ENCODE measurements at places on chromosomes 7 and 10.

DNA sequence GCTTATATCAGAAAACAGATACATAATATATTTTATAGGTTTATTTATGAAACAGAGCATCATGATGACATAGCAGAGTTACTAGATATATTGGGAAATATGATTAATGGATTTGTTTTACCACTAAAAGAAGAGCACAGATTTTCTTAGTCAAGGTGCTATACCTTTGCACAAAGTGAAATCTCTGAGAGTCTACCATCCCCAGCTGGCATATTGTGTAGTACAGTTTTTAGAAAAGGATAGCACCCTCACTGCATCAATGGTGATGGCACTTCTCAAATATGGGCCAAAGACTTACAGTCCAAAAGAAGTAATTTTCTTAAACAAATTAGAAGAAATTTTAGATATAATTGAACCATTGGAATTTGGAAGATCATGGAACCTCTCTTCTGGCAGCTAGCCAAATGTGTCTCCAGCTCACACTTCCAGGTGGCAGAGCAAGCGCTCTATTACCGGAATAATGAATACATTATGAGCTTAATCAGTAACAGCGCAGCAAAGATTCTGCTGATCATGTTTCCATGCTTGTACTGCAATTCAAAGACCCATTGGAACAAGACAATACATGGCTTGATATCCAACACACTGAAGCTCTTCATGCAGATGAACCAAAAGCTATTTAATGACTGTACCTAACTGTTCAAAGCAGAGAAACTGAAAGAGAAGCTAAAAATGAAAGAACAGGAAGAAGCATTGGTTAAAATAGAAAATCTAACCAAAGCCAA, 21.9 kb upstream of the CREB3L2 start:
- DNase-seq = no peak

- DNase-seq = no peak
Measured at GRCh38 chr10:2837674-2838073, 229.7 kb upstream of the PFKP start.

DNA sequence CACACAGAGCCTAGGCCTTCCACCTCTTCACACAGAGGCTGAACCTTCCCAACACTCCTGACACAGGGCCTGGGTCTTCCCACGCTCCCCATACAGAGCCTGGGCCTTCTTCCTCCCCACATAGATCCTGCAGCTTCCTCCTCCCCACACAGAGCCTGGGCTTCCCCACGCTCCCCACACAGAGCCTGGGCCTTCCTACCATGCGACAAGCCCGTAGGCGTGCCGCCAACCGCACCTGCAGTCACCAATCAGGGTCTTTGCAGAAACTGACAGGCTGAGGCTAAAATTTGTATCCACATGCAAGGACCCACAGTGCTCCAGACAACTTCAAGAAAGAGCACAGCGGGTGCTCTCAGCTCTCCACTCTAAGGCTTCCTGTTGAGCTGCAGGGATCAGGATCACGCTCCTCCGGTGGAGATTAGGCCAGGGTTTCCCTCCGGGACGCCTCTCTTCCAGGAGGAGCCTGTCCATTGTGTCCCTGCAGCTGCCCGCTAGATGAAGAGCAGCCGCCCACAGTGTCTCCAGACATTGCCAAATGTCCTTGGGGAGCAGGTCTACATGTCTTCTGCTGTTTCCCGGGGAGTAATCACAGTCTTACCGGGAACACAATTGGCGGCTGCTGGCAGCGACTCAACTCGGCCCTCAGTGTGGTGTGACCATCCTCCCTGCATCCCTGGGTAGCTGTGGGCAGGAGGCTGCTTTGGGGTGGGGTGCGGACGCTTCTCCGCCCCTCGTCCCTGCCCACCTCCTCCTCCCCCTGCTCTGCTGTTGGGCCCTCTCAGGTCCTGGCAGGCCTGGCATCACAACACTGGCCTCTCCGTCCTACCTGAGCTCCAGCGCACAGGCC, 9.7 kb downstream of the CFAP46 start:
- DNase-seq = no peak

DNA sequence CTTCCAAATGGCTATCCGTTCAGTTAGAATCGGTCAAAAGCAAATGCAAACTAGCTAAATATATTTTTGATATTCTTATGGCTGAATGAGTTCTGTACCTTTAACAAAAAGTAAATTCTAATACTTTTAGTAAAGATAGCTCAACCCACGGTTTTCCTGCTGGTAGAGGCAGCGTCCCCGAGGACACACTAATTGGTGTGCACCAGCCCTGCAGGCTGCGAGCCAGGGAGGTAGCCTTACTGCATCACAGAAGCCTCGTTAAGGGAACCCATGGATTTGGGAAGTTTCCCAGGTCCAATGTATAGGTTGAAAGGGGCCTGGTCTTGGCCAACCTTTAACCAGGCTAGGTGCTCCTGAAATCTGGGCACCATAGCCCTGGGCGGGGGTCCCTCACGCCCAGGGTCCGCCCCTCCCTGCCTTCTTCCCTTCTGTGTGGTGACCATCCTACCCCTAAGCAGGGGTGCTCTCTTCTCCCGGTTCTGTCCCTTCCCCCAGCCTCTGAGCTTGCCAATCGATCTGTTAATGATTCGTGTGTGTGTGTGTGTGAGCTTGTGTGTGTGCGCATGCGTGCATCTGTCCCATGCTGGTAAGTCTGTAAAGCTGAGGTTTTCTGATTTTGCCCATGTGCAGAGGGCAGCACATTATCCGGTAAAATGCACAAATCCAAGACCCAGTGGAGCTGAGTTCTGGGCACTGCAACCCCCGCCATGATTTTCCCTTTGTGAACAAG, 191.7 kb downstream of the TCERG1L start:
- DNase-seq = no peak

GRCh38 chr7:135728136-135728669, at the start of gene SLC13A4:
SLC13A4 (minus strand) TSS chr7:135728186; CDS start chr7:135727496, 690 bp downstream.
- peak; percentile 32 for DNase-seq

DNA sequence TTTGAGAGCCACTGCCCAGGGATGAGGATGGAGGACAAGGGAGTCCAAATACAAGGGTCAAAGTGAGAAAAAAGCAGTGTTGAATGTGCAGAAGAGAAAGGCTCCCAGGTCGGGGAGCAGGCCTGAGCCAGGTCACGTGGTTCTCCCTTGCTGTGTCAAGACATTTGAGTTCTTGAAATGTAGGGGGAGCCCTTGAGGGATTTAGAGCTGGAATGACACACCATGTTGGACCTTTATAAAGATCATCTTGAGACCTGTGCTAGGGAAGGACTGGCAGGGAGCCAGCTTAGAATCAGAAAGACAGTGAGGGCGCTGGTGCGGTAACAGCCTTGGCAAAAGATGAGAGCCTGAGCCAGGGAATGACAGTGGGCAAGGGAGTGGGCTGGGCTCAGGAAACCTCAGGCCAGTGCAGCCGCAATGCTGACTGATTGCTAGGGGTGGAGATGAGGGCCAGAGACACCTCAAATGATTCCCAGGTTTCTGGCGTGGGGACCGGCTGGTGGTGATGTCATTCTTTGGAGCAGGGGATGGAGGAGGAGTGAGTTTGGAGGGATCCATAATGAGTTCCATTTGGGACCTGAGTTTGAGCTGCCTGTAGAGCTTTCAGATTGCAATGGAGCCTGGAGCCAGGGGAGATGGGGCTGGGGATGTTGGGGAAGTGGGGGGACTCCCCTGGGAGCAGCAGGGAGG, 120.1 kb downstream of the PTPN20 start:
- DNase-seq = peak; percentile 13

GRCh38 chr7:157721468-157722136, 384.8 kb downstream of the DNAJB6 start:
- DNase-seq = no peak

GRCh38 chr7:75591467-75592255, 99.5 kb downstream of the SPDYE5 start:
- no peak for DNase-seq

GRCh38 chr10:103871006-103871405, 15.6 kb upstream of the SH3PXD2A start:
- DNase-seq = no peak

- no peak for DNase-seq
Measured at GRCh38 chr7:123616223-123616622, 14.6 kb downstream of the ASB15 start.

DNA sequence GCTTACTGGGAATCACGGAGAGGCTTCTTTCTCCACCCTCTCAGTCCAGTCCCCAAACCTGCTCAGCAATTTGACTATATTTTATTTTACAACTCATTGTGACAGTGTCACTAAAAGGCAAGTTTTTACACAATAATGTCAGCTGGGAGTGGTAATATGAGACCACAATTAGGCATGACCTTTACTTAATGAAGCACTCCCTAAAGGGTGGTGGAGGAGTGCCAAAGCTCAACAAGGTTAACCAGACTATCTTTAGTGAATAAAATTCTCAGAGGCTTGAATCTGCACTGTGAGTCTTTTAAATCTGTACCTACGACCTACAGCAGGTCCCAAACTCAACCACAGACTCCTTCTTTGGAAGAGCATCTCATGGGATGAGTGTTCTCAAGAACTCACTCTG, 215.6 kb downstream of the TAX1BP1 start:
- DNase-seq = no peak

DNA sequence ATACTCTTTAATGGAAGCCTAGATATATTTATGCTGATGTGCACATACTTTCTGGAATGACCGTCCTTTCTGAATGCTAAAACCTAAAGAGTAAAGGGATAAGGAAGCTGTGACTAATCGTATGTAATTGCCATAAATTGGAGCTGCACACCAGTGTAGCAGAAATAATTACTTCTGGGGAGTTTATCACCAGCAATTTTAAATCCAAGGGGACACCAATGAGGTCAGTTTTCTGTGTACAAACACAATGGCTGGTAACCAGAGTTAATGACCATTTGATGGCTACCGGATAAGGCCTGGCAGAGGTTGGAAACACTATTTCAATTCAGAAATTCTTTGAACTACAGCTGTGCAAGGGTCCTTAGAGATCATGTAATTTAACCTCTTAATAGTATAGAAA, 670.1 kb downstream of the REEP3 start:
- peak; percentile 2 for DNase-seq

- no peak for DNase-seq
Measured at GRCh38 chr7:55043691-55044370, 25.0 kb downstream of the EGFR start.

GRCh38 chr10:14782691-14783363, 8.1 kb upstream of the FAM107B start:
- no peak for DNase-seq

DNA sequence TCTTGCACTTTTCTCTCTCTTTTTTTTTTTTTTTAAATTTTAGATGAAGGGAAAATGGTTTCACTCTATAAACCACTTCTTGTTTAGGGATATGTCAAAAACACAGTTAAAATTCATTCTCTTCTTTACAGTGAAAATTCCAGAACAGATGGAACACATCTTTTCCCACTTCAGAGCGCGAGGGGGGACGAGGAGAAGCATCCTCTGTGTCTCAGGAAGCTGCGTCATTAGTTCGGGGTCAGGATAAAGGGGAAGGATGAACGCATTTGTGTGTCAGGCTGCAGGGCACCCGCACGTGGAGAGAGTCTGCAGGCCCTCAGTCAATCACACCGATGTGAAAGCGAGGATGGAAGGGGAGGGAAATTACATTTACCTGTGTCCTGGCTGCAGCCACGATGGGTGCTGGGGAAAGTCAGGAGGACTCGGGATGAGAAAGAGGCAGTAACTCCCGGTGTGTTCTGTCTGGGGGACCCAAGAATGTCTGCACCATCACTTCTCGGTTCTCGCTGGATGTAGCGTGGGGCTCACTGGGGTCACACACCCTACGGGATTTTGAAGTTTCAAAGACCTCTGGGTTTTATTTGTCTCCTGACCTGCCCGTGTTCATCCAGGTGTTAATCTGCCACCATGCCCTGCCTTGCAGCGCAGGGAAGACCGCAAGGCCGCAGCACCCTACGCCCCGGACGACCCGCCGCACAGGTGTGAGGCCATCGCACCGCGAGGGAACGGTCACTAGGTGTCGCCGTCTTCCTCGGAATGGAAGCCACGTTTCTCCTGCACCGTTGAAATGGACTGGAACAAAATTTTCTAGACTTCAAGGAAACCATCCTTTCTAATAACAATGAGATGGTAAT, 66.7 kb upstream of the PITRM1 start:
- DNase-seq = peak; percentile 90

- no peak for DNase-seq
Measured at GRCh38 chr10:105291571-105291970, 650.5 kb downstream of the SORCS3 start.

- no peak for DNase-seq
Measured at GRCh38 chr7:65989694-65990080, 7.7 kb upstream of the GUSB start.

DNA sequence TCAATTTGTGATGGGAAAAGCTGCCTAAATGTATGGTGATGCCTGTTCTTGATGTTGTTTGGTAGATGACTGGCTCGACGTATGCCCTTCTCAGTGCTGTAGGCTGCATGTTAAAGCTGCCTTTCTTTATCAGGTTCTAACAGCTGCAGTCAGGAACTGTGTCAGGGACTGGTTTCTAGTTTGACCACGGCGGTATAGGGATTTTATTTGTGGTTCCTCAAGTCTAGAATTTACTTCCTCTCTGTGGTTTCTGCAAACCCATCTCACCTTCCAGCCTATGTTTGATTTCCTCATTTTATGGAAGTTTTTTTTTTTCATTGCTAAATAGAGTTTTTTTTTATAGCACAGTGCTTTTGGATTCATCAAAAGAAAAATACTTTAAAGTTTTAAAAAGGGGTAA, 26.5 kb downstream of the LMTK2 start:
- no peak for DNase-seq

GRCh38 chr10:27743877-27744801, 1.5 kb downstream of the MKX start:
- peak; percentile 63 for DNase-seq

DNA sequence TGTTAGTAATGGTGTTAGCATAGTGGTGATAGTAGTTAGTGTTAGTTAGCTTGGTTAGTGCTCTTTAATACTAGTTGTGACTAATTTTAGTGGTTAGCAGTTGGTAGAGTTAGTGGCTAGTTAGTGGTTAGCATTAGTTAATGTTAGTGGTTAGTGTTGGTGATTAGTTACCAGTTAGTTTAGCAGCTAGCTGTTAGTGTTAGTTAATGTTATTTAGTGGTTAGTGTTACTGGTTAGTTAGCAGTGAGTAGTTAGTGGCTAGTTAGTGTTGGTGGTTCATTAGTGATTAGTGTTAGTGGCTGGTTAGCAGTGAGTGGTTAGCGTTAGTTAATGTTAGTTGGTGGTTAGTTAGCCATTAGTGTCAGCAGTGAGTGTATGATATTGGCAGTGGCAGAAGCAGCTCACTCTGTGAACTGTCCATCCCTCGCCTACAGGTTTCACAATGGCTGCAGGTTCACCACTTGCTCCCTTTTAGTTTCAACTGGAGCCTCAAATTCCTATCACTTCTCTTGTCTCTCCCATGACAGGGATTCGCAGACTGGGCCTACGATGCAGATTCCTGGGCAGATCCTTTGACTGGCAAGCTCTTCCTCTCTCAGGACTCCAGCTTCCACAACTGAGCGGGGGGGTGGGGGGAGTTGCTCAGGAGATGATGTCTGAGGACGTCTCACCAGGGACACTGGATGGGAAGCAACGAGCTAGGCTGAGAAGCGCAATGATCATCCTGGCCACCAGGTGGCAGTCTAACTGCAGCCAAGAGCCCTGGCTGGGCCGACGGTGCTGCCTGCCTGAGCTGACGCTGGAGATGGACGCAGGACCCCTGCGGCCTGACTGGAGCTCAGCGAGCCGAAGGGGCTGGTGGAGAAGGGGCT, 19.5 kb downstream of the GHRHR start:
- DNase-seq = peak; percentile 92

- DNase-seq = no peak
Measured at GRCh38 chr7:30451539-30452279, 26.9 kb downstream of the NOD1 start.

- no peak for DNase-seq
Measured at GRCh38 chr10:12681252-12681651, 320.3 kb downstream of the CCDC3 start.
